AG10803 (cell line): ENCODE measurements at places on chromosomes 5 and 9.

GRCh38 chr9:133382507-133383141 is 6.5 kb downstream of the STKLD1 start:
- DNase-seq: no peak

DNA sequence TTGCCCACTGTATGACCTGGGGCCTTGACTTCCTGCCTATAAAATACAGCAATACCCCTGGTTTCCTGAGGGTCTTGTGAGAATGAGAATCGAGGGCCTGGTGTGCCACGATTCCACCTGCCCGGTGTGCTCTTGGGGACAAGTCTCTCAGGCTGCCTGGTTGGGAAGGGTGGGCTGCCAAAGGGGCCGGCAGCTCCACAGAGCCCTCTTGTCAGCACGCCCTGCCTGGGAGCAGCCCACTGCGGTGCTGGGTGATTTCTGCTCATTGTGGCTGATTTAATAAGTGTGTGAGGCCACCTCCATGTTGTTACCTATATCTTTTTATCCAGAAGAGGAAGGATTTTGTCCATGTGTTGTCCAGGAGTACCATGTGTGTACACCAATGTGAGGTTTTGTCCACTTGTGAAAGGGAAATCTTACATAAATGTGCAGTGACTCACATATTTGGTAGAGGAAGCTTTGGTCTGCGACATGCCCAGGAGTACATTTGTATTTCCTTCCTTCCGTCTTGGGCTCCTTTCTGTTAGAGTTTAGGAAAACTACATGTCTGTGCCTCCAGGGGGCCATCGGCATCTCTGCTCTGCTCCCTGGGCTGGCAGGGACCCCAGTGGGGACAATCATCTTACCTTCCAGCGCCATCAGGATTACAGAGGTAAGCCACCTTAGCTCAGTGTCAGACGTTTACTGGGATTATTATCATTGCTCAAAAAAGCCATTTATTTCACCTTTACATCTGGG is 108.6 kb downstream of the PHF2 start:
- peak; percentile 19 for DNase-seq

GRCh38 chr5:150568663-150569062 is 60.7 kb downstream of the NDST1 start:
- no peak for DNase-seq

GRCh38 chr9:98784831-98785806 is 11.2 kb downstream of the ANKS6 start:
- DNase-seq: peak; percentile 31

DNA sequence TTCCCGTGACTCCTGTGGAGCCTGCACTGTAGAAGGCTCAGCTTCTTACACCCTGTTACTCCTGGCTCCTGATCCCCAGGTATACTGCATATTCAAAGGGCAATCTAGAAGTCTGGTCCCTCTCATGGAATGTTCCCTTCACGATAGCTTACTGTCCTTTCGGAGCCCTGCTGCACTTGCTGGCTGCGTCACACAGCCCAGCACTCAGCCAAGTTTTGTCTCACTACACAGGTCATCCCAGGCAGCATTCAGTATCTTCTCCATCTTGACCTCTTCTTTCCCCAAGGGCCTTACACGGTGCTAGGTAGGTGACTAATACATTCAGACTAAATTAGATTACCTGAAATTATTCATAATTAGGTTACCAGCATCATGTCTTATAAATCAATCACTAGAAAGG is 123.7 kb downstream of the WDR41 start:
- DNase-seq: no peak

GRCh38 chr5:57307516-57307915 is 133.7 kb downstream of the GPBP1 start:
- no peak for DNase-seq

GRCh38 chr5:38783011-38783561 is 62.7 kb upstream of the OSMR start:
- DNase-seq: peak; percentile 99

DNA sequence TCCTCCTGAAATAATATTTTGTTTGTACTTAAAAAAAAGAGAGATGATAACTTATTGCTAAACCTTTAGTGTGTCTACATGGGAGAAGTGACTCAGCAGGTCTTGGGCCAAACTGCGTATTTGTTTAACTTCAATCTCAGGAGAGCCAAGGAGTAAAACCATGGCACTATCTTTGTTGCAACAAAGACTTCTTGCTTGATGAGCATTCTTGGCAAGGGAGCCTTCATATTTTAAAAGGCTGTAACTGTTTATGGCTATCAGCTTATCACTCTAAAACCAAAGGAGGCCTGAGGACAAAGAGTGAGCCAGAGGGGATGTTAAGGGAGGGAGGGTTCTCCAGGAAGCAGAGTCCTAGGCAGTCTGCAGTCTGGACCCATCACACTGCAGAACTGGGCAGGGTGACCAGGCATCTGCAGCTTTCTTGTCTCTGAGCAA is 216.2 kb upstream of the S1PR3 start:
- peak; percentile 89 for DNase-seq

- peak; percentile 94 for DNase-seq
Observed at GRCh38 chr5:10452768-10453331, 11.2 kb downstream of the ROPN1L start.

GRCh38 chr9:87502391-87503221 is 4.9 kb downstream of the DAPK1 start:
- no peak for DNase-seq

DNA sequence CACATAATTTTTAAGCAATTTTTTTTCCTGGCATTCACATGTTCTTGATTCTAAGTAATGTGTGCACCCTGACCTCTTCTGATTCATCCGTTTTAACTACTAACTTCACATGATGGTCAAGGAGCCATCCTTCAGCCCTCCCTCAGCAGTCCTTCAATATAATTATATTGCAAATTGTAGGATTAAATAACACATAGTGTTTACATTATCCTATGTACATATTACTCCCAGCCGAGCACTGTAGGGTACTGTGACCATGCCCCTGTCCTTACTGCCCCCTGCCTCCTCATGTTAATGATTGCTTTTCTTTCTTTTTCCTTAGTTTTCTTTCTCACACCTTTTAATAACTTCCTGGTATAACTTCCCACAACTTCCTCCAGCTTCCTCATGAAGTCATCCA is 96.3 kb upstream of the FANCC start:
- DNase-seq: no peak

DNA sequence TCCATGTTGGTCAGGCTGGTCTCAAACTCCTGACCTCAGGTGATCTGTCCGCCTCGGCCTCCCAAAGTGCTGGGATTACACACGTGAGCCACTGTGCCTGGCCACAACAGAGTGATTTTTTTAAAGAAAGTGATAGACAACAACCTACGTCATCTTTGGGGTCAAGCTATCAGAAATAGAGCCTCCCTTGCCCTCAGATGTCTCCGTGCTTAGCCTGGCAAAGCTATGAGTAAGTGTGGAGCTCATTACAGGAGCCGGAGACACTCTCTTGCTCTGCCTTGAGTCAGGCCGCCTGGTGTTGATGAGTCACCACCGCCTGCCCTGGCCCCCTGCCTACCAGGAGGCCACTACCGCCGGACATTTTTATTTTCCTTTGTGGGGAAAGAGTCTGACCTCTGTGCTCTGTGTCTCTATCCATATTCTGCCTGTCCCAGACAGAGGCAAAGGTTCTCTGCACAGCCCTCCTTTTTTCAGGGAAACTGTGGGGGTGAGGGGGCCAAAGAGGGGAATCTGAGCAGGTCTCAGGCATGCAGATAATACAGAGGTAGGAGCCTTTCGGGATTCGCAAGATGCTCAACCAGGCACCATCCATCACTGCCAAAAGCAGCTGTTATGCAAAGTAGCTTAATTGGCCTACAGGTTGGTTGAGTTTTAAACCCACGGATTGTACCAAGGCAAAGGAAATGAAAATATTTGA is 123.7 kb upstream of the CPEB4 start:
- peak; percentile 94 for DNase-seq

GRCh38 chr5:54691656-54692055 is 174.1 kb downstream of the SNX18 start:
- no peak for DNase-seq

- DNase-seq: peak; percentile 84
Observed at GRCh38 chr5:95530416-95530815, 24.4 kb downstream of the SKIC3 start.

- DNase-seq: no peak
Observed at GRCh38 chr5:11563822-11564221, 340.4 kb downstream of the CTNND2 start.

DNA sequence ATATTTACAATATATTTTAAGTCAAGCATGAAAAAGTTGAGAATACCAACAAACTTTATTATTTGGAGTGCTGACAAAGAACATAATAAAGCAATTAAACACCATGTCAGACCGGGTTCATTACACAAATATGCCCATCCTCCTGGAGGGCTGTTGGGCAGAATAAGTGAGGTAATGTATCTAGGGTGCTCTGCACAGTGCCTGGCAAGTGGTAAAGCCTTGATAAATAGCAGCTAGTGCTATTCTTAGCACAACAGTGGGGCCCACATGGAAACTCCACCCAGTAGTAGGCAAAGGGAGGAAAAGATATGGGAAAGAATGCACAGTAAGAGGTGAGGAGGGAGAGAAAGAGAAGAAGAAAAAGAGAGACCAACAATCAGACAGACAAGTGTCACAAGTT is 97.7 kb downstream of the SLC1A3 start:
- DNase-seq: no peak

- no peak for DNase-seq
Observed at GRCh38 chr5:180364306-180364856, 11.2 kb upstream of the GFPT2 start.

GRCh38 chr5:33227746-33228145 is 213.0 kb upstream of the TARS1 start:
- peak; percentile 36 for DNase-seq

DNA sequence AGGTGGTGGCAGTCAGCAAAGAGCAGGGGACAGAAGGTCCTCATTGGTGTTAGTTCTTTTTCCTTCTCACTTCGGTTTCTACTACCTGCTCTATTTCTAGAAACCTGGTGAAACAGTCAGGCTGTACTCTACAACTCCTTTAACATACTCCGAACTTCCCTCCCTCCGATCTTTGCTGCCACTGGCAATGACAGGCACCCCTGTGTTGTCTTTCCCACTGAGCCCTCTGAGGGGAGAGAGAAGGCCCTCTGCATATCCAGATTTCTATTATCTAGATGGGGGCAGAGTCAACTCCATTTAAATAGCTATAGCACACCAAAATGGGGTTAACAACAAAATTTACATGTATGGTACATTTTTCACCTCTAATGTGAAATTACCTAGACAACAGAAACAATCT is 123.7 kb downstream of the CDK5RAP2 start:
- no peak for DNase-seq

DNA sequence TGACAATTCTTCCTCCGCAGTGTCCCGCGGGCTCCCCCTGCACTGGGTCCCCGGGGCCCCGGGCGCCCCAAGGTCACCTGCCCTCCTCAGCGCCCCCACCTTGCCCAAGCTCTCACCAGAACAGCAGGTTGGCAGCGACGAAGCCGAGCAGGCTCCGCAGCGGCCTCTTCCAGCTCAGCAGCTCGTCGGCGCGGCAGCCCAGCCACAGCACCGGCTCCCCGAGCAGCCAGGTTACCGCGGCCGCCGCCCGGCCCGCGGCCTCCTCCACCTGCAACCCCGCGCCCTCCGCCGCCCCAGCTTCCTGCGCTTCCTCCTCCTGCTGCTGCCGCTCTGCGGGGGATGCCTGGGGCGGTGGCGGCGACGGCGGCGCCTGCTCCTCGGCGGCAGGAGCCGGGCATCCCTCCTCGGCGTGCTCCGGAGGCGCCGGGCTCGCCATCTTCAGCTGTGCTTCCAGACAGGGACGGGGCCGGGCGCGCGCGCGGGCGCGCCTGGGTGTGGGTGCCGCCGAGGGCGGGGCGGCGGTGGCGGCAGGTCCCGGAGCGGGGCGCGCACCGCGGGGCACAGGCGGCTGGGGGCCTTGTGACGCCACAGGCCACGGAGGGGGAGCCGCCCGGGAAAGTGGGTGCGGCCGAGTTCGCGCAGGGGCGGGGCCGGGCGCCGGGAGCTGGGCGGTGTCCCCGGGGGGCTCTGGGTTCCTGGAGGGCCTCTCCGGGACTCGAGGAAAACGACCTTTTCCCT is at the start of gene RETREG1:
TSS of gene RETREG1 (minus strand) at position 462 of the 738 bp plus-strand sequence. CDS start at position 436, 26 bp downstream.
- no peak for DNase-seq

DNA sequence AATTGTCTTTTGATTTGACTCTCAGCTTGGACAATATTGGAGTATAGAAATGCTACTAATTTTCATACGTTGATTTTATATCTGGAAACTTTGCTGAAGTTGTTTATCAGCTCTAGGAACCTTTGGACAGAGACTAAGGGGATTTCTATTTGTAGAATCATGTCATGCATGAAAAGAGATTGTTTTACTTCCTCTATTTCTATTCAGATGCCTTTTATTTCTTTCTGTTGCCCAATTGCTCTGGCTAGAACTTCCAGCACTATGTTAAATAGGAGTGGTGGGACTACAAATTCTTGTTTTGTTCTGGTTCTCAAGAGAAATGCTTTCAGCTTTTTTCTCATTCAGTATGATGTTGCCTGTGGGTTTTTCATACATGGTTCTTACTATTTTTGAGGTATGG is 112.8 kb upstream of the CDH12 start:
- DNase-seq: no peak

DNA sequence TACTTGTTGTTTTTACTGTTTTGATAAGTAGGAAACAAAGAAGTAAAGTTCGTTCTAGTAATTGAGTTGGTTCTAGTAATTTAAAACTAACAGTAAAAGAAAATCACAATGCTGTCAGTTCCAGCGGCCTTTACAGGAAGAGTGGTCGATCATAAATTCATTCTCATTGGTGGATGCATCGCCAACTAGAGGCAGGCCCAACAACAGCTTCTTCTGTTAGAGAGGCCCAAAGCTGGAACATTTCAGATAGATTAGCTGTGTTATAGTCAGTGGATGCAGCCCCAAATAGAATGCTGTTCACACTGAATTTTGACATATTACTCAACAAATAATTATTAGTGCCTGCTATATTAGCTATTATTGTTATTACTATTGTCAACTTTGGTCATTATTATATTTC is 80.8 kb downstream of the ARRDC3 start:
- no peak for DNase-seq

GRCh38 chr9:89497257-89497963 is 503 bp downstream of the SEMA4D start:
- no peak for DNase-seq

DNA sequence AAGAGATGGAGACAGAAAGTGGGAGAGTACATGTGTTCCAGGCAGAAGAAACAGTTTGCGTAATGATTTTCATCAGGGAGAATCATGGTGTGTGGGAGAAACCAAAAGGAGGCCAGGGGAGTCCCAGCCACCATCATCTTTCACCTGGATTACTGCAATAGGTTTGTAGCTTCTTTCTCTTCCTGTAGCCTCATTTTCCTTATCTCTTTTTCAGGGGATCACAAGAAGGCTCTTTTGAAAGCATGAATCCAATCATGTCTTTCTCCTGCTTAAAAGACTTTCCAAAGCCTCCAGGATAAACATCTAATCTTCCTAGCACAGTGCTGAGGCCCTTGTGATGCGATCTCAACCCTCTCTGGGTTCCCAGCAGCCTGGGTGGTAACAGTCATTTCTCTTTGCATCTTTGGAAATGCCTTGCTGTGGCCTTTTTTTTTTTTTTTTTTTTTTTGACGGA is 10.3 kb upstream of the GPBP1 start:
- DNase-seq: no peak

DNA sequence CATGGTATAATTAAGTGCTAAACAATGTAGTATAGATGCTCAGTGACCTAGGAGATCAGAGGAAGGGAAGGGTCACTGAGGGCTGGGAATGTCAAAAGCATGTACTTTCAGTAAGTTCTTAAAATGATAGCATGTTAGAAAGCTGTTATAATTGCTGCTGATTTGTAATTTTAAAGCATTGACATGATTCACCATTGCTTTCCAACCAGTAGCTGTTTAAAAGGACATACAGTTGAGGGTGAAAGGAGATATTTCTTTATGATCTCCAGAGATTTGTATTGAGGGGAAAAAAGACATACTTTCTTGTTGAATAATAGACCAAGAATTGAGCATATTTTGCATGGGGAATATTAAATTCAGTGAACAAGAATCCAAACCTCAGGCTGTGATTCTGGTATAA is 1.2 kb upstream of the SLC1A3 start:
- peak; percentile 54 for DNase-seq
